ENCODE measurements at places on chromosomes 4 and X.

- no peak for DNase-seq
Observed at GRCh38 chr4:4344915-4345527, 41.9 kb upstream of the NSG1 start.

- no peak for DNase-seq
Observed at GRCh38 chrX:39158801-39159657, 357.8 kb downstream of the MID1IP1 start.

- DNase-seq: no peak
Observed at GRCh38 chrX:12197030-12197429, 58.8 kb downstream of the FRMPD4 start.

GRCh38 chrX:23902419-23902818, 5.3 kb downstream of the APOO start:
- DNase-seq: no peak

GRCh38 chrX:43836435-43837184, 45.6 kb downstream of the MAOB start:
- no peak for DNase-seq
